ENCODE measurements at places on chromosomes 2 and 18. TPM values are rescaled to one million over a fixed set of nuclear protein-coding genes. Genes with fewer than 3 reads are reported as not detected.

Gene TEX44
- not detected for total RNA-seq

Gene HOXD12
- not detected for total RNA-seq

Gene POTEC
- total RNA-seq: 0.07 TPM

Gene ERBB4
- 0.34 TPM for total RNA-seq

Gene TPRKB
- total RNA-seq: 41.6 TPM

Gene HOXD10
- not detected for total RNA-seq

Gene CDKL4
- total RNA-seq: 0.29 TPM

Gene IL18RAP
- total RNA-seq: not detected

Measured in H1 (cell line).